ENCODE measurements at places on chromosomes 12 and 14.

DNA sequence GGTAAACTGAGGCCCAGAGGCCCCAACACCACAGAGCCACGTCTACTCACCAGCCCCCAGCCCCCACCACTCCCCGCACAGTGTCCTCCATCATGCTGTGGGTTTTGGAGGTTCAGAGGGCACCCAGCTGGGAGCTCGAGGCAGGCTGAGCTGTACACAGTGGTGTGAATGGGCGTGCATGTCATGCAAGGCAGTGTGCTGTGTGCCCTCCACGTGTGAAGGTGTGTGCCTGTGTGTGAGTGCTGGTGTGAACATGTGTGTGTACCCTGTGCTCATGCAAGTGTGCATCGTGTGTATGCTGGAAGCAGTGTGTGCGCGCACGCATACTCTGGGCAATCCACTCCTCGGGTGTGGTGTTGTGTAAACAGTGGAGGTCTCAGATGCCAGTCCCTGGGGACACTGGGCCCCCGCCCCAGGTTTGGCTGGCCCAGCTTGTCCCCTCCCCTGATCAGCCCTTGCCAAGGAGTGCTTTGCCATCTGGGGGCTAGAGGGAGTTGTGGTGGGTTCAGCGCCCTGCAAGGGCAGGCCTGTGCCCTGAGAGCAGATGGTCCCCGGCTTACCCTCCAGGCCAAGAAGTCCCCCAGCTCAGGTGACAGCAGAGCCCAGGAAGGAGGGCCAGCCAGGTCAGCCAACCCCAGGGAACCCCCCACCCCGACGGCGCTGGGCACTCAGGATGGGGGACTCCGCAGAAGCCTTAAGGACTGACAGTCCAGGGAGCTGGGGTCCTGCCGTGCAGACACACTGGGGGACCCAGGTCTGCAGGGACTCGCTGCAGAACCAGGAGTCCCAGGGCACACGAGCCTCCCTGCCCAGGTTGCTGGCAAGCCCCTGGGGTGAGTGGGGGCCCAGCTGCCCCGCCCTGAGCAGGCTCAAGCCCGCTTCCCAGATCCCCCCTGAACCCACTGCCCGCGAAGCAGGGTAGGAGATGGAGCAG is 23.8 kb upstream of the GPR132 start:
- no peak for DNase-seq

- no peak for DNase-seq
These were observed 15.7 kb upstream of the MAX start for GRCh38 chr14:65117769-65118745.

DNA sequence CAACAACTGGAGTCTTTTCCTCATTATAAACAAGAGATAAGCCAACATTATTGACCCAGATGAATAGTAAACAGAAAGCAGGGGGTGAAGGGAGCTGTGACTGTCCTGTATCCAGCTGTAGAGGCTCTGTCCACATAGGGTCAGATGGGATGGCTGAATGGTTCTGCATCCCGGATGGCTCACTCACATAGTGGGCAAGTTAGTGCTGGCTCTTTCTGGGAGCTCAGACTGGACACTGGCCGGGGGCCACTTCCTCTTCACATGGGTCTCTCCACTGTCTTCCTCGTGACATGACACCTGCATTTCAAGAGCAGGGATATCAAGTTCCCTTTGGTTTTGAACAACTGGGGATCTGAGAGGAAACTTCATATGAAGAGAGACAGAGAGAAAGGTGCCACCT is 969.6 kb upstream of the TMEM132C start:
- no peak for DNase-seq

DNA sequence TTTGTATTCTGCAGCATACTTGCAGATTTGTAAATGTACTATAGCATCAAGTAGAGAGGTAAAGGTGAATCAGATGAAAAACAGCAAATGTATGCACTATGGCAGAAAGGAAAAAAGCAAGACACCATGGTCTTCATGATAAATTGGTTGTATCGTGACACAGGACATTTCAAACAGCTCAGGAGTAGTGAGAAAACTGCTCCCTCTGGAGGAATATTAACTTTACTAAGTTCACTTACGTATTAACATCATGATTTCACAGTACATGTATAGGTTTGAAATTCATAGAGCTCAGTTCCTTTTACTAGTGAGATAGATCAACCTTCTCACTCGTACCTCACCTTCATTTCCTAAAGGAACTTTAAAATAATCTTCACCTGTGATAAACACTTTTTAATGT is 6.5 kb downstream of the MBIP start:
- DNase-seq = no peak

DNA sequence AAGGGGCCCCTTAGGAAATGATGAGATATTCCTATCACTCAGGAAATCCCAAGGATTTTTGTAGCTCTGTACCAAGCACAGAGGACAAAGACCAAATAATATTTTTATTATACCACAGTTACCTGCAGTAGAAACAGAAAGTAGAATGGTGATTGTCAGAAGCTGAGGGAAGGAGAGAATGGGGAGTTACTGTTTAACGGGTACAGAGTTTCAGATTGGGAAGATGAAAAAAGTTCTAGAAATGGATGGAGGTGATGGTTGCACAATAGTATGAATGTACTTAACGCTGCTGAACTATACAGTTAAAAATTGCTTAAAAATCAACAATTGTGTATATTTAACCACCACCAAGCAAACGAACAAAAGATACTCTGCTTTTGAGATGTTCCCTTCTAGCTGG is 24.1 kb downstream of the FLVCR2 start:
- no peak for DNase-seq

DNA sequence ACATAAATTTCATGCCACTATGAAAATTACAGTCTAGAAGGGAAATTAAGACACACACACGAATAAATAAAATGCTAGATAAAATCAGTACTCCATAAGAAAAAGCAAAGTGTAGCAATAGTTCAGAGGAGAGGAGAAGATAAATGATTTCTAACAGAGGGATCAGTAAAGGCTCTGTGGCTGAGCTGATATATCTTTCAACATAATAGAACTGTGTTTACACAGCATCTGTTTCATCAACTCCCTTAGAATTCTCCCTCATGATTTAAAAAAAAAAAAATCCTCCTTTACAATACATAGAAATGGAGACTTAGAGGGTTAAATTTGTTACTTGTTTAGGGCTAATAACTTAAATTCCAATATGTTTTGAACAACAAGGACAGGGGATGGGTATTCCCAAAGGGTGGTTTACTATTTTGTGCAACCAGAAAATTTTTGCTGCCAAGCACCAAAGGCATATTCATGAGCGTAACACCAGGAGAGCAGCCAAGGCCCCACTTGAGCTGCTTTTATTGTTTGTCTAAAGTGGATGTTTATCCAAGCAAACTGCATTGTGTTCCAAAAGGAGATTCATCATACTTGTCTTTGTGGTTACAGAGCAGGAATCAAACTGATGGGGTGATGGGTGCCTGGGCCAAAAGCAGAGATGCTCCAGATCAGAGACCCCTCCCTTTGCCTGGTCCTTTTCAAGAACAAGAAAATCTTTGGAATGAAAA is 162.7 kb downstream of the BMP4 start:
- no peak for DNase-seq

DNA sequence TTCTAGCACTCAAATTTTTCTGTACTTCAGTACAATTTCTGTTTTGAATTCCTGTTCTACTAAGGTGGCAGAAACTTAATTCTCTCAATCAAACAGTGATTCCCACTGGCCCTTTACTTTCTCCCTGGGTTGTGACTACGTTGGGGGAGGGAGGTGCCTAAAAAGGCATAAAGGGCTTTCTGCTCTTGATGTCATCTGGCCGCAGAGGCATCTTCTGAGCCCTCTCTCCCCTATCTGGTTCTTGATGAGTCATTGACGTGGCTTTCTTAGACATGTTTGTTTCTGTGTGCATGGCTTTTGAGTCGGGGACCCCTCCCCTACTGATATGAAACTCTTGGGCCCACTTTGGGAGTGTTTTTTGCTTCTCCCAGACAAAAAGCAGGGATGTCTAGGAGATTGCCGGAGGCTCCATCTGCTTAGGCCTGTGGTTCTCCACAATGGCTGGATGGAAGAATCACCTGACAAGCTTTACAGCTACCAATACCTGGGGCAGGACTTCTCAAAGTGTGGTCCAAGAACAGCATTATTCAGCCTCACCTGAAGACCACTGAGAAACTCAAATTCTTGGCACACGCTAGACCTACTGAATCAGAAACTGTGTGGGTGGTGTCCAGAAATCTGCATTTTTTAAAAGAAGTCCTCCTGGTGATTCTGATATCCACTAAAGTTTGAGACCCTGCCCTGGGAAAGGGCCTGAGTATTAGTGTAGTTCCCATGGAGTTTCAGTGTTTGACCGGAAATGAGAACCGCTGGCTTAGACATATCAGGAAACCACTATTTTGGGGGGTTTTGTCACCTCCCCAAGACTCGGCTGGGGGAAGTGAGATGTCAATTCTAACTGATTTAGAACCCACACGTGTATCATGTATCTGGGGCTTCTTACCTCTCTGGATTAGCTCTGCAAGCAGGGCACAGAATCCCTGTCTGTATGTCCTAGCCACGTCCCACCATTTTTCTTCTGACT is 395.7 kb upstream of the PDE3A start:
- DNase-seq = no peak

DNA sequence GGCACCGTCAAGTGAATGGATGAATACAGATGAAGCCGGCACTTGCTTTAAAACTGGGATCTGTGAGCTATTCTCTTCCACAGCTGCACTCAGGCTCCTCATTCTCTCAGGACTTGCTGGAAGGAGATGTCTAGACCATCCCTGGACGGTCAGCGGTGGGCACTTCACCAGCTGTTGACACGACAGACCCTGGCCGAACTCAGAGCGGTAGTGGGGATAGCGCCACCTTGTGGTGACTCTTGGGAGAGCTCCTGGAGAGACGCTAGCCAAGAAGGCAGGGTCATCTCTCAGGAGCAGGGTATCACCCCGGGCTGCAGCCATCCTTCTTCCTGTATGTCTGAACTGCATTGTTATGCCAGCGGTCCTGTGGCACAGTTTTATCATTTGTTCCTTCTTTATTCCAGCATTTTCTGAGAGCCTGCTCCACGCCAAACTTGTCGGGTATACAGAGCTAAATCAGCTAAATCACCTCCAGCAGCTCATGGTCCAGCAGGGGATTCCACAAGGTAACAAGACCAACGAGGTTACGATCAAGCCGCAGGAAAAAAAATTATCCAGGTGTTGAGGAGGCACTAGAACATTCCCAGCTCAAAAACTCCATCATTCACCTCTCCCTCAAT is 10.0 kb downstream of the WNT1 start:
- peak; percentile 67 for DNase-seq

DNA sequence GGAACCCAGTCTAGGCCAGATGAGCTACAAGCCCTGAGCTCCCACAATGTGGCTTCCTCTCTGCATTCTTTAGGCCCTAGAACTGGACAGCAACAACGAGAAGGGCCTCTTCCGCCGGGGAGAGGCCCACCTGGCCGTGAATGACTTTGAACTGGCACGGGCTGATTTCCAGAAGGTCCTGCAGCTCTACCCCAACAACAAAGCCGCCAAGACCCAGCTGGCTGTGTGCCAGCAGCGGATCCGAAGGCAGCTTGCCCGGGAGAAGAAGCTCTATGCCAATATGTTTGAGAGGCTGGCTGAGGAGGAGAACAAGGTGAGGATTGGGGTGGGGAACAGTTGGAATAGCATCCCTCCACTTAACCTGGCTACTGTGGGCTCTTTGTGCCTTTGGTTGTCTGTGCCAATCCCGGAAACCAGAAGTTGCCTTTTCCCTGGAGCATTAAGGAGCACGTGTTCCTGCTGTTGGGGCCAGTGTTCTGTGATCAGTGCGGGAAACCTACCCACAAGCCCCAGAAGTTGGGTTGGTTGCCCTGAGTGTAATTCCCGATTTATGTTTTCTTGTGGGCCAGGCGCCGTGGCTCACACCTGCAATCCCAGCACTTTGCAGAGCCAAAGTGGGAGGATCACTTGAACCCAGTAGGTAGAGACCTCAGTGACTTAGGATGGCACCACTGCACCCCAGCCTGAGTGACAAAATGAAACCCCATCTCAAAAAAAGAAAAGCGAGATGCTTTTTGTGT is 6.4 kb downstream of the FKBP4 start:
- no peak for DNase-seq

DNA sequence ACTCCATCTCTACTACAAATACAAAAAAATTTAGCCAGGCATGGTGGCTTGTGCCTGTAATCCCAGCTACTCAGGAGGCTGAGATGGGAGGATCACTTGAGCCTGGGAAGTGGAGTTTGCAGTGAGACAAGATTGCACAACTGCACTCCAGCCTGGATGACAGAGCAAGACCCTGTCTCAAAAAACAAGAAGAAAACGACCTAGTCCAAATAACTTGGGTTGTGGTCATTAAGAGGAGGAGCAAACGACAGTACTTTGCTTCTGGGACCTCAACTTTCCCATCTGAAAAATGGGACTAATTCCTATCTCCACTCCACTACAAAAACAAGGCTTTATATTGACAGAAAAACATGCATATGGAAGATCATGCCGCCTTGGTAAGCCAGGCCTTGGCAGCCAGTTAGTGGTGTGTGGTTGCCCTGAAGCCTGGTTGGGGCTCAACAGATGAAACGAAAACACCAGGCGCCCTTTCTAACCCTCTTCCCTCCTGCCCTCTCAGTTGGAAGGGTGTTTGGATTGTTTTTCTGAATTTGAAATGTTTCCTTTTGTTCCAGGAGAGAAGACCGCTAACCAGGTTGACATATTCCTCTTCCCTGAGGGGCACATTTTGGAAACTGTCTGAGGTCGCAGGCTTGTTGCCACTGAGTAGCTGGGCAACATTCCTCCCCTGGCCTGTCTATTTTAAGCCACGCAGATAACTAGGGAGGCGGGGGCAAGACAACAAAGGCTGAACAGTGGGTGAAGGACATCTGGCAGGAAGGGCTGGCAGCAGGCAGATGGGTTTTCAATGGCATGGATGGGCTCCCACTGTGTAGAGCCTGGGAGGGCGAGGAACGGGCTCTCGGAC is 13.7 kb upstream of the VPS37B start:
- DNase-seq = no peak

DNA sequence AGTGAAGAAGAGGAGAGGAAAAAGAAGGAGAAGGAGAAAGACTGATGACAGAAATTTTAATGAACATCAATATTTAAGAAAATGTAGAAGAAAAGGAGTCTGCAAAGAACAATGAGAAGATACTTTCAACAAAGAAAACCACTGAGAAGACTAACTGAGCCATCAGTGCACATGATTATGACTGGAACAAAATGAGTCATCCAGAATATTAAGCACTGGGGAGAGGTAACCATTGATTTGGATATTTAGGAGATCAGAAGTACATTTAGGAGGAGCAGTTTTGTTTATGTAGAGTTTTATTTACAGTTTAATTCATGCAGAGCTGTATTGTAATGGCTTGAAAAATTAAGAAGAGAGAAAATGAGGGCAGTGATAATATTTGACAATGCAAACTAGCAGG is 159.1 kb downstream of the C12orf50 start:
- DNase-seq = no peak

GRCh38 chr14:42299692-42300091 is 693.0 kb downstream of the LRFN5 start:
- no peak for DNase-seq

GRCh38 chr12:62910549-62911169 is 24.3 kb downstream of the PPM1H start:
- DNase-seq = no peak

- no peak for DNase-seq
These were observed 216.5 kb downstream of the C12orf50 start for GRCh38 chr12:87812681-87813080.

GRCh38 chr14:69268223-69268622 is 8.3 kb downstream of the GALNT16 start:
- no peak for DNase-seq

- DNase-seq = no peak
These were observed 26.1 kb downstream of the ADCK1 start for GRCh38 chr14:77825895-77826519.

- DNase-seq = no peak
These were observed 78.9 kb upstream of the PSMA6 start for GRCh38 chr14:35213143-35213788.

- DNase-seq = no peak
These were observed 50.8 kb downstream of the TTLL5 start for GRCh38 chr14:75711796-75712211.

- no peak for DNase-seq
These were observed 54.3 kb downstream of the MOK start for GRCh38 chr14:102250636-102251035.

All from activated CD4-positive, alpha-beta T cell treated with anti-CD3 and anti-CD28 coated beads, Interleukin-2, amount 50 U/mL, for 4 hours (primary cell).